CMK (cell line): ENCODE measurements at places on chromosomes 2 and 18.

GRCh38 chr2:240933048-240933965, 27.2 kb downstream of the CROCC2 start:
- DNase-seq: no peak

DNA sequence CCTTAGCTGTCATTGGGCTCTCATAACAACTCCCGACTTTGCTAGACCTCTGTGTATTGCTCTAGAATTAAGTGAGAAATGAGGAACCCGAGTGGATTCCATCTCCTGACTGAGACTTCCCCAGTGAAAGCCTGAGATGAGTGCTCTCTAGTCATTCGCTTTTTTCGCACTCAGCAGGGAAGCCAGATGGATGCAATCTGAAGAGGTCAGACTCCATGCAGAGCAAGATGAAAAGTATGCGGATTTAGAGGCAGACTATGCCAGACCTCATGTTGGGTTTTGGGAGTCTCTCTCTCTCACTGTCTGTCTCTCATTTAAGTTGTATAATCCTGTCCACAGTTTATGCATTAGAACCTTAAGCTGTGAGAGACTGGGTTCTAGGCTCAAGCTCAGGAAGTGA, 88.6 kb downstream of the SLC5A7 start:
- no peak for DNase-seq

GRCh38 chr2:188416367-188416766, 124.7 kb downstream of the GULP1 start:
- no peak for DNase-seq

DNA sequence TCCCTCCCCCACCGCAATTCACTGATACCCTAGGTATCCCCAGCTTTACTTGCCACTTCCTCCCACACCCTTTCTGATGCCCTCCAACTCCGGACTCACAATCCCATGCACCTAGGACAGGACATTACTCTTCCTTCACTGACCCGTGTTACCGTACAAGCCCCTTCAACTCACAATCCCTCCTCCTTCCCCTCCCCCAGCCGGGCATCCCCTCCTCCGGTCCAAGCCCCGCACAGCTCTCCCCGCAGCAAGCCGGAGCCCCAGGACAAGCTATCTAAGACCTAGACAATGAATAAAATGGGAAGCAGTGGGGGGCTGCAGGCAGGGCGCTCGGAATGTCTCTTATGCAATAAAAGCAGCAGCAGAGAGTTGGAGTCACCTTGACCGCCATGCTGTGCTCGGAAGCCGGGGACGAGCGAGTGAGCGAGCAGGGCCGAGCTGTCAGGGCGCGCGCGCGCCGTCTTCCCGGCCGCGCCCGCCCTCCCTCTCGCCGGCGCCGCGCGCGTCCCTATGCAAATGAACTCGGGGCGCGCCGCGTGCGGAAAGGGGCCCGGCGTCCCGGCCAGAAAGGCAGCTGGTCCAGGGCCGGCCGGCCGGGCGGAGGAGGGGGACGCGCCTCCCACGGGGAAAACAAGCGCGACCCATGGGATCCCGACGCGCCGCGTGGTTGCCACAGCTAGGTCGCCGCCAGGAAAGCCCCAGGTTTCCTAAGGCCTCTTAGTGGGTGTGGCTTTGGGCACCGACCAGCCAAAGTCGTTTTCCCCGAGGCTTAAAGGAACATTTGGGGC, at the start of gene SLC25A12:
SLC25A12 (minus strand) TSS at position 421 of the 788 bp plus-strand sequence; CDS start at position 391, 30 bp downstream.
- peak; percentile 43 for DNase-seq

DNA sequence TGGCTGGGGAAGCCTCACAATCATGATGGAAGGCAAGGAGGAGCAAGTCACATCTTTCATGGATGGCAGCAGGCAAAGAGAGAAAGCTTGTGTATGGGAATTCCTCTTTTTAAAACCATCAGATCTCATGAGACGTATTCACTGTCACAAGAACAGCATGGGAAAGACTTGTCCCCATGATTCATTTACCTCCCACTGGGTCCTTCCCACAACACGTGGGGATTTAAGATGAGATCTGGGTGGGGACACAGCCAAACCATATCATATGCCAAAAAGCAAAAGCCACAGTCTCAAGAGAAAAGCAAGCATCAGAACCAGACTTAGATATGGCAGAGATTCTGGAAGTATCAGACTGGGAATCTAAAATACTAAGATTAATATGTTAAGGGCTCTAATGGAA, 30.0 kb upstream of the SCRN3 start:
- DNase-seq: no peak

- DNase-seq: no peak
These were observed 8.0 kb upstream of the PDIA6 start for GRCh38 chr2:10820562-10820961.

DNA sequence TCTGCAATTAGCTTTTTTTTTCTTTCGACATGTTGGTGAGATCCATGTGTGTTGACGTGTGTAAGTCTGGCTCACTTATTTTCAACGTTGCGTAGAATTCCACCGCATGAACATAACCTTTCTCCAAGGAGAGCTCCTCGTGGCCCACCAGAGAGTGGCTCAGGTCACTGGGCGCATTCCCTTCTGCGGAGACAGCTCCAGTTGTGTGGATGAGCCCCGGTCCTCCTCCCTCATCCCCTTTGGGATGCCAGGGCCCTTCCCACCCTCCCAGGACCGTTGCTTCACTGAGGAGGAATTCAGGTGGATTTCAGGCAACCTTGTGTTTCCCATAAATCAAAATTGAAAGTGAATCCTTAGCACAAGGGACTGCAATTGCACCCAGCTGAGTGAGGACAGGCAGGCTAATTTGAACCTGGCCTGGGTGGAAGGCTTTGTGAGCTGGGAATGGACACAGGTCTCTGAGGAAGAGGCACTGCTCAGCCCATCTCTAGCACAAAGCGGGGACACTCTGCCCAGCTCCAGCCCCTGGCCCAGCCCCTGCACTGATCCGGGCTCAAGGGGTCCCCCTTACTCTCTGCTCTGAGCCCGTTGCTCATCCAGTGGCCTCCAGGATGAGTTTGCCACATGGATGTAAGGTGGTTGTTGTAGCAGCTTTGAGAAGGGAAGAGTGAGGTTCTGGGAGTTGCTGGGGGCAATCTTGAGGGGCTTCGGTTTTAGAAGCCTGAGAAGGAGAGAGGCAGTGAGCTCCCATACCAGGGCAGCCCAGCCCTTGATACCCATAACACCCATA, 57.8 kb upstream of the HAAO start:
- no peak for DNase-seq

DNA sequence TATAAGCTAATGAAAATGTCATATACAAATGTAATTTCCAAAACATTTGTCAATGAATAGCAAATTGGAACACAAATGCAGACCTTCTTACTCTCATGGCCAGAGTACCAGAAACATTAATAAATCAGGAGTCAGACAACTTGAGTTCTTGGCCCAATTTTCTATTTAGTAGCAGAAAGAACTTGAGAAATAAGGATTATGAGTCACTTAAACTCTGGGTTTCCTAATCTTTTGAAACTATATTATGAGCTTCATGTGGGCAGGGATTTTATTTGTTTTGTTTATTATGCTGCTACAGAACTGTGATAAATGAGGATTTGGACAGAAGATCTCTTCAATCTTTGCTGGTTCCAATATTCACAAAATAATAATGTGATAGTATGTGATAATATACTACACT, 686.7 kb downstream of the NR4A2 start:
- no peak for DNase-seq

DNA sequence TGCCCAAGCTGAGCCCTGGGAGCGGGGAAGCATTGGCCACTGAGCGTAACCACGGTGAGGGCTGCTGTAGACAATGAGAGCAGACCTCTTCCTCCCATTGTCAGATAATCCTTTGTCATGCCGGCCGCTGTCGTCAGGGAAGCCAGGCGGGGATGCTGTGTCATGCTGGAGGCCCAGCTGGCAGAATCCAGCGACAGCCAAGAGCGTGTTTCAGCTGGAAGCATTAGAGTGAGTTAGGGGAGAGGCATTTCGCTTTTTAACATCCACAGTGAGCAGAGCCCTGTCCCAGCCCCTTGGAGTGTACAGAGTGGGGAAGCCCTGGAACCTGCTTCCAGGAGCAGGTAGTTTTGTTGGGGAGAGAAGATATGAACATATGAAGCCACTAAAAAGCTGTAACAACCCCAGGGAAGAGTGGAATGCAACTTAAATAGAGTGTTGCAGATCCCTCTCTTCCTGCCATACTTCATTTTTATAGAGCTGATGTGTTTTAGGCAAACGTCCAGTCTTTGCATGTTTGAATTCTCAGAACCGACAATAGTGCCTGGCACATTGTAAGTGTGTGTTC, 7.0 kb downstream of the CTIF start:
- DNase-seq: no peak

DNA sequence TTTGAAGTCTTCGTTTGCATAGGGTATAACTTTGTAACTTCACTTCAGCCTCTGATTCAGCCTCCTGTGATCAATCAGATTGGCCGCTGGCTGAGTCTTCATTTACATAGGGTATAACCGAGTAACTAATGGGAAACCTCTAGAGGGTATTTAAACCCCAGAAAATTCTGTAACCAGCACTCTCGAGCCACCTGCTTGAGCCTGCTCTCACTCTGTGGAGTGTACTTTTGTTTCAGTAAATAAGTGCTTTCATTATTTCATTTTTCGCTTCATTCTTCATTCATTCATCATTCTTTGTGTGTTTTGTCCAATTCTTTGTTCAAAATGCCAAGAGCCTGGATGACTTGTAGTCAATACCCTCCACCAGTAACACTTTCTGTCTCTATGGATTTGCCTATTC, 56.4 kb downstream of the CCDC85A start:
- no peak for DNase-seq

- no peak for DNase-seq
These were observed 12.2 kb upstream of the EDAR start for GRCh38 chr2:109001201-109001600.

GRCh38 chr2:28251337-28251736, 141.3 kb upstream of the FOSL2 start:
- DNase-seq: no peak

- no peak for DNase-seq
These were observed 71.7 kb upstream of the SIX3 start for GRCh38 chr2:44869761-44870160.

GRCh38 chr2:27071990-27072830, 756 bp upstream of the OST4 start:
- DNase-seq: no peak

DNA sequence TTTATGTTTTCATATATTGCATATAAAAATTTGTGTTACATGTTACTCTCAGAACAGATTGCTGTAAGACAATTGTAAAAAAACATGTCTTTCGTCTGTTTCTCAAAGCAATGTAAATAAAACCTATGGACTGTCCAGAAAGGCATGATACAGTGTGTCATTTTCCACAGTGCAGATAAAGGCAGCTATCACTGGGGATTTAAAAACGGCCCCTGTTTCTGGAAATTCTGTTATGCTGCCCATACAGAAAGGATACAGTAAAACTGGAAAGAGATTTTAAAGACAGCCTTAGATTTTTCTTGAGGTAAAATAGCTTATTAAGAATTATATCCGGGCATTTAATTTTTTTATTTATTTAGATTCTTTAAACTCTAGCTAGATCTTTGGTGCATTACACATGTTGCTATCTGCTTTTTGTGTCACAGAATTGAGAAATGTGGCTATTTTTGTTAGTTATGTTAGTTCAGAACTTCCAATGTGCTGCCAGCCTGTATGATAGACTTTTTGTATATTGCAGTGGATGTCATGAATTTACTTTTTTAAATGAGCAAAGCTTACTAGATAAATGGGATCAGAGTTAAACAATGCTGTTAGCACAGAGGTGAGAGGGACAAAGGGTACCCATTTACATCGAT, 859 bp upstream of the INO80D start:
- DNase-seq: no peak

DNA sequence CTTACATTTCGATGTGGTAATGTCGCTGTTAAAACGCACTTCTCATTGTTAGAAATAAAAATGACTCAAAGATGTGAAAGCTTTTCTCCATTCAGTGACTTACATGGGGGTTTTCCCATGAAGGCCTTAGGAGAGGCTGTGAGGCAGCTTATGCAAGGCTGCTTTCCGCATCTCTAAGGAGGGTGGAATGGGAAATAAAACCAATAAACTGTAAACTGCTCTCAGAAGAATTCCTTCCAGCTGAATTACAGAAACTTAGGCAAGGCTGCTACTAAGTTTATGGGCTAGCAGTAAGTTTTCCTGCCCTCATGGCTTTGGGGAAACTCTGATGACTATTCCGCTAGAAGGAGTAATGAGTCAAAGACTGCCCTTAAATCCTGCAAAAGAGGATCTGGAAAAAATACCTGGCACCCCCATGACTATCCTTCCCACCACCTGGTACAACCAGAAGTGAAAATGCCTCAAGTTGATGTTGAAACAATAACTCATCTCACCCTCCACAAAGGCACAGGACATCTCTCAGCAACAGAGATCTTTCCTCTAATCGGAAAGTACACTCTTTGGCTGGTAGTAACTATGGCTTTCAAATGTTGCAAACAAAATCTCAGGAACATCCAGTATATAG, 97.7 kb upstream of the SMAD7 start:
- no peak for DNase-seq
